Hippocampal formation (tissue), 2 donors: ENCODE measurements at places on chromosomes 12 and 14.

DNA sequence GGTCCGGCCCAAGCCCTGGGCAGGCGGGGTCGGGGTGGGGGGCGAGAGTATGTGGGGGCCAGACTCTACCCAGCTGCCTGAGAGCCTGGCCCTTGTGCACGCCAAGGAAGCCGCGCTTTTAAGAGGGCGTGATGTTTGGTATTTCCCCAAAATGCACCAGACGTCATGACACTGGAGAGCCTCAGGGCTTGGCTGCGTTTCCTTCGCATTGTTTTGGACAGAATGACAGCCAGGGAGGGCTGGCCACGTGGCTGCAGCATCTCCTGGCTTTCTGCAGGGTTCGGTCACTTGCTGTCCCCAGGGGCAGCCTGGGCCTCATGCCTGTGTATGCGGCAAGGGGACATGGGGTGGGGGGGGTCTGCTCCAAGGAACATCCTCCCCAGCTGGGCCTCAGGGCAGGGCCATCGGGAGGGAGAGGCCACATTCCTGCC is 16.1 kb upstream of the NUDT14 start:
- DNase-seq, result no peak

GRCh38 chr12:25482625-25483024 is 70.5 kb downstream of the LMNTD1 start:
- DNase-seq, result no peak

GRCh38 chr12:114391088-114391487 is 14.9 kb downstream of the TBX5 start:
- DNase-seq, result no peak

DNA sequence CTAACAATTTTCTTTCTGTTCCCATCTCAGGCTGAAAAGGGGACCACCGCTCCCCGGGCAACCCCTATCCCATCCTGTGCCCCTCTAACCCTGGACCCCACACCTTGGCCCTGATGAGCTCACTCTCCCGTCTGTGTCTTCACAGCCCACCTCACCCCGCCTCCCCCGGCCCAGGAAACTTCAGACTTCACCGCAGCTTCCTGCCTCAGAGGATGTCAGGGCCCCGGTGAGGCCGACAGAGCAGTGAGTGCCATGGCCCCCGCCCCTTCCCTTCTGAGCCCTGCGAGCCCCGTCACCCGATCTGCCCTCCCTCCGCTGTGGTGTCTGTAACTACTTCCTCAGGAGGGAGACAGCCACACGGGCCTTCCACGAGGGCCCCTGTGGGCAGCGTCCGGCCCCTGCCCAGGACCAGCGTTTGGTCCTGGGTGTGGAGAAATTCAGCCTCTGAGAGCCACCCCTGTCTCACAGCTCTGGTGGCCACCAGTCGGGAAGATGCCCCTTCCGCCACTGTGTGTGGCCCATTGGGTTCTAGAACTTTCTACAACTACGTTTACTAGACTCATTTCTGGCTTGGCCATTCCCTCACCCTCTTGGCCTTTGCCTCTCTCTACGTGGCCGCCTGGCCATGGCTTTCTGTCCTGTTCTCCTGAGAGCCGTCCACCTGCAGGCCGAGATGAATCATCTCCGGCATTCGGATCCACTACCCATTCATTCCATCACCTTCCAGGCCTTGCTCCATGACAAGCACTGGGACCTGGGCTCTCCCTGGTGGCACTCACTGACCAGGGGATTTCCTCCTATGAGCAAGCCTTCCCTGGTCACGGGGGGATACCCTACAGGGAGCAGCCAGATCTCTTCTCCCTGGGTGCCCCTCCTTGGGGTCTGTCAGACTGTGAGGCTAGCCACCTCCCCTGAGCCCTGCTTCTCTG is 3.4 kb downstream of the RHOF start:
- DNase-seq, result peak; percentile 29

GRCh38 chr14:104536942-104537612 is 42.5 kb upstream of the C14orf180 start:
- no peak for DNase-seq

- DNase-seq, result no peak
These were observed 4.0 kb downstream of the STON2 start for GRCh38 chr14:81396113-81396512.

- DNase-seq, result no peak
These were observed 22.3 kb downstream of the ATG14 start for GRCh38 chr14:55389330-55389729.

DNA sequence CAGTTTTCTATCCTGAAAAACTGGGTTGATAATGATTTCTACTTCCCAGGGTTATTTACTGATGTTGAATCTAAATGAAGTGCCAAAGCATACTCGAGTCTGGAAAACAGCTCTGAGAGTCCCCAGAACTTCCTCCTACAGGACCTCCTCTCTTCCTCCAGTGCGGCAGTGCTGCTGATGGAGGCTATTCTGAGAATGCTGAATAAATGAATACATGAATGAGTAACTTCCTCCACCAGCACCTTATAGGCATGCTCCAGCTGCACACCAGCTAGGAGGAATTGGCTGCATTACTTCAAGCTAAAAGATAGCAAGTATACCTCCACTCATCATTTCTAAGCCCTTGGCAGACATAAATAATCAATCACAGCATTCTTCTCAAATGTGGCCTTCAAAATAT is 448.8 kb upstream of the CCDC196 start:
- DNase-seq, result no peak

DNA sequence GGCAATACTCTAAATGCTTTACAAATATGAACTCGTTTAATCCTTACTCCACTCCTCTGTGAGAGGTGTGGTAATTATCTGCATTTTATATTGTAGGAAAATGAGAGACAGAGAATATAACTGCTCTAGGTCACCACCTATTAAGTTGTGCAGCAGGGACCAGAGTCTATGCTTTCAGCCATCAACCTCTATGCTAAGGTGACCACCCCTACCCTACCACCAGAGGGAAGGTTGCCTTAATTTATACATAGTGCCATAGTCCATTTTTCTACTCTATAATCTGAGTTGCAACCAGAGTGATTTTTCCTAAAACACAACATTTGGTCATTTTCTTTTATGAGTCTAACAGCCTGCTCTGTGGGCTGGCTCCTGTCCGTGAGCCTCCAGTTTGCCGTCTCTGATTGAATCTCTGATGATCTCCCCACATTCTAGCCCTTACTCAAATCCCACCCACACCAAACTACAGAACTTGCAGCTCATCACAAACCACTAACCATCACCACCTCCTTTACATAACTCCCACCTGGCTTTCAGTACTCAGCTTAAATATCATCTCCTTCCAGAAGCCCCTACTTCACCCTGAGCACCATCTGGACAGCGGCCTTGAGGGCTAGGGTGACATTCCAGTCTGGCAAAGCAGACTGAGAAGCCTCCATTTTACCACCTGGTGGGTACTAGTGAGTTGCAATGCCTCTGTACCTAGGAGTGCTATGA is 126.6 kb downstream of the PPM1H start:
- DNase-seq, result no peak

DNA sequence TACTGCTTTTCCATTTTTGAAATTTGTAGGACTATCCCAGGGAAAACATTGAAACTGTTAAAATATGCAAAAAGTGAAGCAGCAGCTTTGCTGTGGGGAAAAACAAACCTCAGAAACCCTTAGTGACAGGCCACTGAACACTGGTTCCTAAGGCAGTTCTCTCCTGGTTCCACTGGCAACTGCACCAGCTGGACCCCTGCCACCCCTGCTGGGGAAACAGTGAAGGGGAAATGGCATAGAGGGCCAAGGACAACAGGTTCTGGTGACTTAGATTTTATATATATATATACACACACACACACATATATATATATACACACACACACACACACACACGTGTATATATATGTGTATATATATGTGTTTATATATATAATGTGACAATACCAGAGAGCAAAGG is 16.2 kb upstream of the KRT7 start:
- DNase-seq, result no peak

DNA sequence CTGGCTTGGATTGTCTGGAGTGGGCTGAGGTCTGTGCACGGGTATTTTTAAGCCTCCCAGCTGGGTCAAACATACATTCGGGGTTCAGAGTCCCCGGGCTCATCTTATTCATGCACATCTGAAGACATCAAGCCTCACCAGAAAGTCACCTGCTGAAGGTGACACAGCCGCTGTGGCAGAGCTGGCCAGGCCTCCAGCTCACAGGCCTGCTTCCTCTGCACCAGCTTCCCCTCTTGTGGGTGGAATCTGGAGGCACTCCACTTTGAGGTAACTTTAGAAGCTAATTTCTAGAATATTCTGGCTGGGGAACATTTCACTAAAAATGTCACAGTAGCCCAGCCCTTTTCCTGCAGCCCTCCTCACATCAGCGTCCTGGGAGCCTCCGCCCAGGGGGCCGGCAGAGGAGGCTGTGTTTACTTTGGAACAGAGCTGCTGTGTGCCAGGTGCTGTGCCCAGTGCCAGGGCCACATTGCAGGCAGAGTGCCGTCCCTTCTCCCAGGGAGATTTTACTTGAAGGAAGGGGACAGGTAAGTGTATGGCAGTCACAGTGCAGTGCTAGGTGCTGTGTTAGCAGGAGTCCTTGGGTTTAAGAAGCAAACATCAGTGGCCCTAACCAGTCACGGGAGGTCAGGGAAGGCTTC is 62.2 kb downstream of the TSPAN11 start:
- no peak for DNase-seq

- DNase-seq, result no peak
These were observed 769.8 kb upstream of the MGAT4C start for GRCh38 chr12:87025976-87026375.
